Bladder microvascular endothelial cell (primary cell): ENCODE measurements at places on chromosomes 4 and X. TPM values are rescaled to one million over a fixed set of nuclear protein-coding genes. Genes with fewer than 3 reads are reported as not detected.

Gene ALB
- total RNA-seq = not detected in 2 replicates

Gene TCP11X2
- total RNA-seq = not detected in 2 replicates

Gene RHOXF2
- not detected in 2 replicates for total RNA-seq

Gene SORCS2
- total RNA-seq = not detected in 2 replicates

Gene LIMCH1
- total RNA-seq = 41.9 and 57.3 TPM in 2 replicates

Gene ASB5
- not detected in 2 replicates for total RNA-seq

Gene PDLIM3
- 13.0 and 47.0 TPM in 2 replicates for total RNA-seq

Gene MND1
- total RNA-seq = 3.4 and 6.5 TPM in 2 replicates

Gene SSX2B
- total RNA-seq = not detected in 2 replicates

Gene TCEAL7
- total RNA-seq = 0.88 and 2.8 TPM in 2 replicates

Gene ARHGAP4
- 10.9 and 14.9 TPM in 2 replicates for total RNA-seq

Gene FAT4
- 31.2 and 107 TPM in 2 replicates for total RNA-seq

Gene ABRAXAS1
- 11.7 and 14.1 TPM in 2 replicates for total RNA-seq

Gene CT45A5
- not detected in 2 replicates for total RNA-seq

Gene OPHN1
- total RNA-seq = 6.8 and 10.4 TPM in 2 replicates
